ENCODE measurements at places on chromosomes 6 and 20. TPM values are rescaled to one million over a fixed set of nuclear protein-coding genes. Genes with fewer than 3 reads are reported as not detected.

ADGRG6 gene
- total RNA-seq, result 67.9 TPM

LRRC1 gene
- total RNA-seq, result 19.8 TPM

PTK7 gene
- total RNA-seq, result 105 TPM

CCDC167 gene
- 27.8 TPM for total RNA-seq

B3GAT2 gene
- not detected for total RNA-seq

DNA sequence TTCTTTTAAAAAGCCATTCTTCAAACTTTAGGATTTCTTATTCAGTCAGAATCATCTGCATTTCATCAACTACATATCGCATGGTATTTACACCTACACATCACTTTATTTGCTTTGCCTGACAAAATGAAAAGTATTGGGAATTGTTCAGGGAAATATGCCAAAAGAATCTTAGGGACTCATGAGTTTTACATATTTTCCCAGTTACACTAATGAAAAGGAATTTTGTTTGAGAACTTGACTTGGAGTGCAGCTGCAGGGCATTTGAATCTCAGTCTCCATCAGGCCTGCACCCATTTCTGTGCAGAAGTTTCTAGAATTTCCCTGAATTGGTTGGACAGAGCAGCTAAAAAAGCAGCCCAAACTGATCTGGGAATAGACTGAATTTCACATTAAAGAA, 65.3 kb downstream of the MTHFD1L start:
- H3K36me3 ChIP-seq, result peaks cover 26% of the 10 kb centered on the region

- DNase-seq, result no peak
- H3K27ac ChIP-seq, result no peak overlapping the region
- no peaks in the 10 kb centered on the region for H3K4me1 ChIP-seq
Observed at GRCh38 chr6:137095651-137096238, 51.0 kb upstream of the IL20RA start.

GRCh38 chr20:62907384-62908317, 18.7 kb downstream of the DIDO1 start:
- no peak overlapping the region for H3K27ac ChIP-seq
- H3K4me3 ChIP-seq, result no peak overlapping the region
- H3K4me1 ChIP-seq, result no peaks in the 10 kb centered on the region
- H3K36me3 ChIP-seq, result peaks cover 88% of the 10 kb centered on the region
- no peaks in the 10 kb centered on the region for H3K27me3 ChIP-seq

Data from HCT116 (cell line).